ENCODE measurements at places on chromosomes 2 and 18.

DNA sequence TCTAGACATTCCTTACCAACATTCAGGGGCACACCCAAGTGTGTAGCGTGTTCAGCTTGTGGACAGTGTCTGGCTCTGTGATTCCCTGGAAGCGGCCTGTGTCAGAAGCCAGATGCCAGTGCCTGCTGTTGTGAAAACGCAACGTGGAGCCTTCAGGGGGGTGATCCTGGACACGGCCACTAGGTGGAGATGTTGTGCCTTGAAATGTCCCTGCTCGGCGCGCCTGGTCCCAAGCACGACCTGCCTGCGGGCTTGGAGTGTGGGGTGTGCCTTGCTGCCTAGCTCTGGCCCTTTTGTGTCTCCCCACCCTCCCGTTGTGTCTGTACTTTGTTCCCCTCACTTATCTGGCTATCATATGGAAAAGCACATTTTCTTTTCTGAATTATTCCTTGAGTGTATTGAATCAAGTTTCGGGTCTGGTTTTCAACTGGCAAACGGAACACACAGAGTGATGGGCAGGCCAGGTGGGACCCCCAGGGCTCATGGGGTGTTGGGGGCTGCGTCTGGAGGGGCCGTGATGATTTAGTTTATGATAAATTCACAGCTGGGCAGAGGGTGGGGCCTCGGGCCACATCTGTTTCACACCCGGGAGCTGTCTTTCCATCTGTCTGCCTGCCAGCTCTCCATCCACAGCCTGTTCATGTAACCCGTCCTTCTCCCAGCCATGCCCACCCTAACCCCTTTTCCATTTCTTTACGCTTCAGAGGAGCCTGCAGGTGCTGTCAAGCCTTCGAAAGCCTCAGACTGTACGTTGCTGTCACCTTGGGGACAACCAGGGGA is 95.5 kb downstream of the DYSF start:
- peak; percentile 69 for DNase-seq

DNA sequence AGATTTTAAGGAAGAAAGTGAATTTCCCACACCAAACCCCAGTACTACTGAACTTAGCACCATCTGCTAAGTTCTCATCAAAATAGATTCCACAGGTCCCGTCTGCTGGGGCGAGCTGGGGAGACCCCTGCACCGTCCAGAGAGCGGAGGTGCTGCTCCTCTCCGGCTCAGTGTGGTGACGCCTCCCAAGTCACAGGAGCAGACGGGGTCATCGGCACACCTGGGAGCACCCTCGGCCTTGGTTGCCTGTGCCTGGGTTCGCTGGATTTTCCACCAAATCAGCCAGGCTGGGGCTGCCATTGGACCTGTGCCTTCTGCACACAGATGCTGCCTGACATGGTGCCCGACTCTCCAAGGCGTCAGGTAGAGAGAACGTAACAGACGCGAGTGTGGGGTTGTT is 141.3 kb downstream of the PXDN start:
- DNase-seq, result no peak

- DNase-seq, result no peak
Measured at GRCh38 chr2:179909845-179910734, 48.7 kb upstream of the ZNF385B start.

GRCh38 chr2:202490479-202490878 is 114.4 kb downstream of the BMPR2 start:
- DNase-seq, result no peak

DNA sequence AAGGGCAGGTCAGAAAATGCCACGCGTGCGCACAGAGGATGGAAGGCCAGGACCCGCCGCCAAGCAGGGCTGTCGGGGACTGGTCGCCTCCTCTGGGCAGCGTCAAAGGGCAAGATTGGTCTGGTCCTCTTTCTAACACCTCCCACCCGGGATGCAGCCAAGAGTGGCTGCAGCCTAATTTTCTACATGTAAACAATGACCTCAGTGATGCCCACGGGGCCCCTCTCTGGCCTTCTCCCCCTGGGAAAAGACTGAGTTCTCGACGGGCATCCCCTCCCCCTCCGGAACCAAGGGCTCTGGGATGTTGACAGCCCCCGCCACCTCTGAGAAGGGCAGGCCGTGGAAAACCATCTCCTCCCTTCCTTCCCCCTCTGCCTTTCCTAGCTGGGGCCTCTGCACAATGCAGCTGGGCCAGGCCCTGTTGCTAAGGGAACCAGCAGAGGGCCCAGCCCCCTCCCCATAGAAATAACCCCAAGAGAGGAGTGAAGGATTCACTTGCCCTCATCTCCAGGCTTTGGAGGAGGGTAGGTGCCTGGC is 80.0 kb upstream of the ZNF532 start:
- DNase-seq, result no peak

DNA sequence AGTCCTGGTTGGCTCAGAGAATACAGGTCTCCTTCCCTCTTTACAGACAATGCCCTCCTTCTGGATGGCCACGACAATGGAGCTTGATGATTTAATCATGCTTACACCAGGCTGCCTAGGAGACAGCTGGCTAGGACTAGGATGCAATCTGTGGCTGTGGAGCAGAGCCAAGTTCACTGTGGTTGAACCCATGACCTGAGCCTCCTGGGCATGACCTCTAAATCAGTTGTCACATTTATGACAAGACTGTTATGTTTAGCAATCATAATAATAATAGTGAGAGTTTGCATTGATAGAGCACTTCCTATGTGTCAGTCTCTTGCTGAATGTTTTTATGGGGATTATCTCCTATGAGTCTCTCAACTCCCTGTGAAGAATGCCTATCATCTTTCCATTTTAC is 244.1 kb downstream of the ICOS start:
- no peak for DNase-seq

DNA sequence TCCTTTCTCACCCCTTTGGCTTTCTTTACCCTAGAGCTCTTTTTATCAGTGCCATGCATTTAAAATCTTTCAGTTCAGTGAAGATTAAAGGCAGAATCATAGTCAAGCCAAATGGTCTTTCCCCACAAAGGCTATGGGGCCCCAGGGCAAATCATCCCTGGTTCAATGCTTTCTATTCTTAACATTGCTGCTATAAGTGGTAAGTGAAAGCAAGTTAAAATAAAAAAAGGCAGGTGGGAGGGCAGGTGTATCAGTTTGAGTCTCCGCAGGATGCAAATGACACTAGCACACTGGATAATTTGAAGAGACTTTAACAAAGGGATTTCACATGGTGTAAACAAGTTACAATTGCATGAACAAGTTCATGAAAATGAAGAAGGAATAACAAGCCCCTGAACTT is 757.4 kb downstream of the SATB2 start:
- no peak for DNase-seq

DNA sequence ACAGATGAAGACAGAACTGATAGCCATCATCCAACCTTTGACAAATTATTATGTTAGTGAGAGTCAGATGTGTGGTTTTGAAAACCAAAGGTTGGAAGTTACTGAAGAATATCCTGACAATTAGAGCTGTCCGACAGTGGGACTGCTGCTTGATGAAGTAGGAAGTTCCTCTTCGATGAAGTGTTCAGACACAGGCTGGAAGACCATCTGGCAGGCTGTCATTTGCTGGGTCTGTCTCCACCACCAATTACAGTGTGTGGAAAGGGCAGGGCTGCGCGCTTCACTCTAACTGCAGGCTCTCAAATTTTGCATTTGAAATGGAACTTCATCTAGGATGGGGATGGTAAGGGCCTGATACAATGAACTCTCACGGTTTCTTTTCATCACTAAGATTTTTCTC is 313.8 kb downstream of the PIK3C3 start:
- no peak for DNase-seq

DNA sequence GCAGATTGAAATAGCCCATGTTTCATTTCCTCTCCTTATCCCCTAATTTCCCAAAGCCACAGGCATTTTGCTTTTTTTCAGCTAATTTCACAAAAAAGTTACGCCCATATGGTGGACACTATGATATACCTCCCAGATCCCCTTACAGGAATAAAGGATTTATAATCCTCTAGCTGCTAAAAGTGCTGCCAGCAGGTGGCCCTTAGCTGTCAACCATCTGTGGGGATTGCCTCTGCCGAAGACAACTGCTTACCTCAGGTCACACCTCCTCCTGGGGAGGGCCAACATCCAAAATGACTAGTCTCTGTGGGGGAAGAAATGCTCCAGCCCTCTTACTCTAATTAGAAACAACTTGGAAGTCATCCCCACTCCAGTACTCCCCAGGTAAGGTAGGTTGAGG is 61.0 kb upstream of the EPB41L3 start:
- DNase-seq, result no peak

DNA sequence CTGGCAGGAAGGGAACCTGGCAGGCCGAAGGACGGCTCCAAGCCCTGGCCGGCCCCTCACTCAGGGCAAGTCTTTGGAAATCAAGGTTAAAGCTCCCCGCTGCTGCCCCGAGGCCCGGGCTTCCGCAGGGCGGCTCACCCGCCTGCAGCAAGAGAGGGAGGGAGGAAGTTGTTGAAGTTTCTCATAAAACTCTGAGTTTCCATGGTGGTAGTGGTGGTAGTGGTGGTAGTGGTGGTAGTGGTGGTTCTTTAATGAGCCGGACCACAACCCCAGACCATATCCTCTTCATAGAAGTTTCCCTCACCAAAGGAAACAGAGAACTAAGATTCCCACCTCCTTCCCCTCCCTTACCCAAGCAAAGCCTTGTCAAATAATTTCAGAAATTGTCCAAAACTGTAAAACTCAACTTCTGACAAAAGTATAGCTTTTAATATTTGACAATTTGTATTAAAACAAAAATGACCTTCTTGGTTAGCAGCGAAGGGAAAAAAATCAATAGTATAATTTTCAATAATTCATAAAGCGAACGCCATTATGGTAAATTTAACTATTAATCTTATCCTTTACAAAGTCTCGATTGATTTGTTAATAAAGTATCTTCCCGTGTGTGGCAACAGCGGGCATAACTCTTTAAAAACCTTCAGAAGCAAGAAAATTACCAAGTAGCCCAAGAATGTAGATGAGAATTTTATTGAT is 1.5 kb upstream of the HOXD10 start:
- DNase-seq, result no peak

DNA sequence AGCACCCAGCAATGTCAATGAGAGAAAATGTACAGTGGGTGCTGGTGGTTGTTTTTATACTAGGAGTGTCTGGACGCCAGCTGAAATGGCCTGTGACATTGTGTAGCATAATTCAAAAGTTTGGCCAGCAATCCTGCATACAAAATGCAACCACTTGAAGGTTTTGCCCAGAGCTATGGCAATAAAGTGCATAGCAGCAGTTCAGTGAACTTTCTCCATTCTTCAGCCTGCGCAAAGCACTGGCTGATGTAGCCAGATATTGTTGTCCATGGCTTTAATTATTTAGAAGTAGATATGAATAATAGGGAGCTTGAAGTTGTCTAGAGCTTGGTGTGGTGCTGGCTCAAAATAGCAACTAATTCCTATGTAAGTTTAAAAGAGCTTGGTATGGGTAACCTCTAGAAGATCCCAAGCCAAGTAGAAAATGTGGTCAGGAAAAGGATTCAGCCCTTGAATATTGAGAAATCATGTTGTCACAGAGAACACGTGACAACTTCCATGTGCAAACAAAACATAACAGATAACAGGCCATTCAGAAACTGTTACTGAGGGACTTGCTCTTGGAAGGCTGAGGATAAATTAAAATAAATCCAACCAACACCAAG is 33.3 kb upstream of the PGAP1 start:
- no peak for DNase-seq

DNA sequence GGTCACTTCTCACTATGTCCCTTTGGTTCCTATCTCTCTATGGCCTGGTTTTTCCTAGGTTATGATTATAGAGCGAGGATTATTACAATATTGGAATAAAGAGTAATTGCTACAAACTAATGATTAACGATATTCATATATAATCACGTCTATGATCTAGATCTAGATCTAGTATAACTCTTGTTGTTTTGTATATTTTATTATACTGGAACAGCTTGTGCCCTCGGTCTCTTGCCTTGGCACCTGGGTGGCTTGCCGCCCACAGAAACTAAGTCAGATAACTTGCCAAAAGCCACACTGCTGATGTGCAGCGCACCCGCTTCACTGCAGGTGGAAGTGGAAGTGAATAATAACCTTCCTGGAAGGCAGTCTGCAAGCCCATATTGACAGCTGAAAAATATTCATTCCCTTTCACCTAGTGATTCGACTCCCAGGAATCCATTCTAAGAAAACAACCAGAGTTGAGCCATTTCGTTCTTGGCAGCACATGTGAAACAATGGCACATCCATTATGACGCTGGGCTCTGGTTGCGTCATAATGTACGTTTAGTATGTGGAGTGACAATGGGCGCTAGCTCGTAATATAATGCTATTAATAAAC is 725 bp upstream of the ANKRD53 start:
- no peak for DNase-seq

DNA sequence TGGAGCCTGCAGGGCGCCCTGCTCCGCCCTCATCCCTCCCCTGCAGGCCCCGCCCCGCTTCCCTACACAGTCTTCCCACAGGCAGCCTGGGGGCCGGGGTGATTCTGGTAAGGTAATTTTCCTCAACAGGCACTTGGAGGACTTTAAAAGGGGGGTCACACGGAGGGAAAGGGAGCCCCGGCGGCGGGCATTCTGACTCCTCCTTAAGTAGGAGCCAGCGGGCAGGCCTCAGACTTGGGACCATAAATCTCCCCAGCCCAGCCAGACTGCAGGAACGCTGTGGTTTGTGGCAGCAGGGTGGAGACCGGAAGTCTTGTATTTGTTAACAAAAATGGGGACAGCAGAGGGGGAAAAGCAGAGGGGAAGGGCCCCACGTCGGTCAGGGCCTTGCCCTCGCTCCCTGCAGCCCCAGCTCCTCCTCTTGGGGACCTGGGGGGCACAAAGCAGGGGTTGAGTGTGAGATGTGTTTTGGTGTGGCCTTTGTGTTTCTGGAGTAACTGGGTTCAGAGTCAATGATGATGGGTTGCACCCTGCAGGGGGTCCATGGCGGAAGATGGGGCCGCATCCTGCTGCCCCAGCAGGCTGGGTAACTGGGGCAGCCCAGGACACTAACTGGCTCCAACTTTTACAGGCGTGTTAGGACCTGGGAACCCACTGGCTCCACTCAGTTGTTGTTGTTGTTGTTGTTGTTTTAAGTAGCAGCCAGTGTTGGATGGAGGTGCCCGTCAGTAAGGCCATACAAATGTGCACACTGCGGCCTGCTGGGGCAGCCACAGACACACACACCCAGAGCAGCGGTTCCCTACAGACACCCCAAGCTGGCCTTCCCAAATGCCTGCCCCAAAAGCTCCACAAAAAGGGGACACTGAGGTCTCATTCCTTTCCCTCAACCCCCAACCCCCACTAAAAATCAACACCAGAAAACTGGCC is 27.7 kb downstream of the SMAD7 start:
- no peak for DNase-seq

DNA sequence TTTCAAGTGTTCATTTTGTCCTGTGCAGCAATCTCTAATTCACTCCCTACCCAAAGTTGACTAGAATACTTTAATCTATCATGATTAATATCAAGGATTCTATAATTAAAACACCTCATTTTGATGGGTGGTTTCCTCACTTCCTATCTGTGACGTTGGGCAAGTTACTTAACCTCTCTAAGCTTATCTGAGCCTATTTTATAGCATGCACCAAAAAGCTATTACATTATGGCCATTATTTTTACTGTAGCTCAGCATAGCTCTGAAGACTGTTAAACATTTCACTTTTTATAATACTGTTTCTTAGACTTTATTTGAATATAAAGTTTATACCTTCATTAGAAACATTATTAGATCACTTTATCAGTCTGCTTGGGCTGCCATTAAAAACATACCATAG is 579.6 kb upstream of the NXPH2 start:
- DNase-seq, result no peak

Data from stimulated activated CD4-positive, alpha-beta T cell treated with anti-CD3 and anti-CD28 coated beads, Interleukin-4, amount 100 ng/mL, for 1 hour (primary cell).